Trophoblast cell (in vitro differentiated cells and primary cell): ENCODE measurements at places on chromosomes 12 and 14.

GRCh38 chr14:90785471-90785870, 30.8 kb downstream of the TTC7B start:
- DNase-seq: peak; percentile 55
- no peak overlapping the region for H3K27ac ChIP-seq
- no peak overlapping the region for H3K4me3 ChIP-seq

- H3K36me3 ChIP-seq: no peaks in the 10 kb centered on the region
- H3K27me3 ChIP-seq: peaks cover 15% of the 10 kb centered on the region
- no peaks in the 10 kb centered on the region for H3K4me1 ChIP-seq
- H3K27ac ChIP-seq: no peak overlapping the region
- peak; percentile 64 for DNase-seq
Measured at GRCh38 chr14:74257078-74257940, 18.1 kb downstream of the VSX2 start.

DNA sequence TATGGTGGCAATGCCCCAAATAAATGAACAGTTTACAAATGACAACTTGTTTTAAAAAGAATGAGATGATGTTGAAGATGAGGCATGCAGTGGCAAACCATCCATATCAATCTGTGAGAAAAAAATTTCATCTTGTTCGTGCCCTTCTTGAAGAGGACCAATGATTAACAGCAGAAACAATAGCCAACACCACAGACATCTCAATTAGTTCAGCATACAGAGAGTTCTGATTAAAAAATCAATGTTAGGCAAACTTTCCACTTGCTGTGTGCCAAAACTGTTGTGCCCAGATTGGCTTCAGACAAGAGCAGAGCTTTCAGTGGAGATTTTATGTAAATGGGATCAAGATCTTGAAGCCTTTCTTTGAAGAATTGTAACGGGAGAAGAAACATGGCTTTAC, 329.9 kb downstream of the BMP4 start:
- no peak for DNase-seq
- H3K4me3 ChIP-seq: no peak overlapping the region
- no peaks in the 10 kb centered on the region for H3K4me1 ChIP-seq

- H3K27me3 ChIP-seq: no peaks in the 10 kb centered on the region
- no peak overlapping the region for H3K27ac ChIP-seq
- no peaks in the 10 kb centered on the region for H3K4me1 ChIP-seq
- H3K4me3 ChIP-seq: no peak overlapping the region
- no peaks in the 10 kb centered on the region for H3K36me3 ChIP-seq
- DNase-seq: no peak
Measured at GRCh38 chr12:24550609-24551008, 398.3 kb downstream of the BCAT1 start.
